Stimulated activated CD8-positive, alpha-beta memory T cell treated with anti-CD3 and anti-CD28 coated beads, Interleukin-4, amount 100 ng/mL, for 4 hours (primary cell): ENCODE measurements at places on chromosomes 3 and 15.

DNA sequence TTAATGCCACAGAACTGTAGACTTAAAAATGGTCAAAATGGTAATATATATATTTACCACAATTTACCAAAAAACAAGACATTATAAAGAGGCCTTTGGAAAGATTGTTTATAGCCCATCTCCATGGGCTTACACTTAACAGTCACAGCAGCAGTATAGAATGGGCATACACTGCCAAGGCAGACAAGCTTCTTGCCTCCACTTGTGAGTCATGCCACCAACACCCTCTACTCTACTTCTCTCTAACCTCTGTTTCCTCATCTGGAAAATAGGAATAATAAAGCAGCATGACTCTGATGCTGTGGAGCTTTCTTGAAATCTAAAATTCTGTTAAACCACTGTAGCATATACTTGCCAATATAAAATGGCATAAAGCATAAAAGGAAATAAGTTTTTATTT is 14.4 kb upstream of the GPR156 start:
- DNase-seq, result no peak

DNA sequence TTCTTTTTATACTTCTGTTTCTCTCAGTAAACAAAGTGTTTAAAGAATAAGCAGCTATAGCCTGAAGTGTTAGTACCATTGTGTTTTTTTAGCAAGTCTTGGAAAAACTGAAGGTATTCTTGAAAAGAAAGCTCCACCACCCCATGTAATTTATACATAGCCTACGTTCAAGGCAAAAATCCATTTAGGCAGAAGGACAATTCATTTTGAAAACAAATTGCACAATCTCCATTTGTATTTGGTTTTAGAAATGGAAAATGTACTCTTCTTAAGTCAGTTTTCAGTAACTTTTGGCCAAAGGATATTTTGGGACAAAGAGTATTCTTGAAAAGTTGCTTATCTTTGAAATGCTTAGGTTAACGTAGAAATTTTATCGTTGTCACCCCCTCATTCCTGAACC is 34.5 kb downstream of the PTPRG start:
- DNase-seq, result no peak

DNA sequence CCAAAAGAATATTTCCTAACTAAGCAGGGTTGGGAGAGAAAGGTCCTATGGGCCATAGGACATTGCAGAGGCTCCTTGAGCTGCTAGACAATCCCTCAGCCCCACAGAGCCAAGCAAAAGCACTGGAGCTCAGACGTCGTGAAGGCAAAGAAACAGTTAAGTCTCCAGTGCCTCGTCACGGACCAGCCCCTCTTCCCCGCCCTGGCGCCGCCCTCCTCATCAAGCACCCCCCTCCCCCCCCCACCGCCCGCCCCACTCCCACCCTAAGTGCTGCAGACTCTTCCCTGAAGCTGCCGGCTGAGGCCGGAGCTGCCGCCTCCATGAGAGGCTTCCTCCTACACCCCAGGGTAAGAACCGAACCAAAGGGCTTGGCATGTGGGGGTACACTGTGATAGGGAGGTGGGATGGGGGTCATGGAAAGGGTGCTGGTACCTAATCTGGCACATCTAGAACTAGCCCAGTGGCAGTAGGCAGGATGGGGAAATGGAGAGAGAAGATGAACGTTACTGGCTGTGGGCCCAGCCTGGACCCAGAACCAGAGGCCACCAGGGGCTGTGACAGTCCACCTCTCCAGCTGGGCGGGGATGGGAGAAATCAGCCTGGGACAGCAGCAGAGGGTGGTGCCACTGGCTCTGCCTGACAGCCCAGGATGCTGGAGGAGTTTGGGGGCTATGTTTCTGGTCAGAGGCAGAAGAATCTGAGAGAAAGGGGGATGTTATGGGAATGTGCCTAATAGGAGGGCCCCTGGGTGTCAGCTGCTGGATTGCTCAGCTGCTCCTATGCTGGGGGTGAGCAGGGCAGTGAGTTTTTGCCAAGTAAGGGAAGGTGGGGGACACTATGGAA is at the start of gene MAP1A:
Gene MAP1A, plus strand, starts transcription at position 255 of the 843 bp plus-strand sequence. CDS start 3,866 bp downstream, outside the sequence.
- no peak for DNase-seq

DNA sequence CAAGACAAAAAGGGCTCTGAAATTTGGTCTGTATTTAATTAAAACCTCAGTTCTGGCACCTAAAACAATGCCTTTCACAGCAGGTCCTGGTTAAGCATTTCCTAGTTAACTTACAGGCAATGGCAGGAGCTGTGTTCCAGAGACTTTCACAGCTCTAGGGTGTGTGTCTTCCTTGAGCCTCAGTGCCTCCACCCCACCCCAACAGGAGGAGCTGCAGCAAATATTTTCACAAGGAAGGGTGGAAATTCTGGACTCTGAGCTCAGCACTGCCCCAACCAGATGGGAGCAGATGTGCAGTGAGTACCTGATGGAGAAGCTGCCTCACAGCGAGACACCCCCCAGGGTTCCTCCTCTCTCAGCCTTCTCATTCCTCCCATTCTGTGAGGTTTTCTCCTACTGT is 106.3 kb upstream of the SPATA12 start:
- DNase-seq, result no peak

DNA sequence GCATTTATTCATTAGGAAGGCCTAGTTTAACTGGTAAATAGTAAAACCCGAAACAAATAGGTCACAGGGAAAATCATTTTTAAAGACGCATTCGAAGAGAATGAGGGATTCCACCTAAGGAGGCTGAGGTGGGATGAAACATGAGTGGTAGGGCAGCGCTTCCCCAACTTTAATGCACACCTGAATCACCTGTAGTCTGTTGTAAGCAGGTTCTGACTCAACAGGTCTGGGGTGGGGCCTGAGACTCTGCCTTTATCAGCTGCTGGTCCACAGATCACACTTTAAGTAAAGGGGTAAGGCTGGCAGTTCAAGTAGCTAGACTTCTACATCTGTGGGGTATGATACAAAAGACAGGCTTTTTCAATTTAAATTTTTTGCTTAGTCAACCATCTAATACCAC is 223.5 kb upstream of the UBE2E2 start:
- no peak for DNase-seq

GRCh38 chr3:170780955-170781354 is 89.0 kb downstream of the RPL22L1 start:
- no peak for DNase-seq

DNA sequence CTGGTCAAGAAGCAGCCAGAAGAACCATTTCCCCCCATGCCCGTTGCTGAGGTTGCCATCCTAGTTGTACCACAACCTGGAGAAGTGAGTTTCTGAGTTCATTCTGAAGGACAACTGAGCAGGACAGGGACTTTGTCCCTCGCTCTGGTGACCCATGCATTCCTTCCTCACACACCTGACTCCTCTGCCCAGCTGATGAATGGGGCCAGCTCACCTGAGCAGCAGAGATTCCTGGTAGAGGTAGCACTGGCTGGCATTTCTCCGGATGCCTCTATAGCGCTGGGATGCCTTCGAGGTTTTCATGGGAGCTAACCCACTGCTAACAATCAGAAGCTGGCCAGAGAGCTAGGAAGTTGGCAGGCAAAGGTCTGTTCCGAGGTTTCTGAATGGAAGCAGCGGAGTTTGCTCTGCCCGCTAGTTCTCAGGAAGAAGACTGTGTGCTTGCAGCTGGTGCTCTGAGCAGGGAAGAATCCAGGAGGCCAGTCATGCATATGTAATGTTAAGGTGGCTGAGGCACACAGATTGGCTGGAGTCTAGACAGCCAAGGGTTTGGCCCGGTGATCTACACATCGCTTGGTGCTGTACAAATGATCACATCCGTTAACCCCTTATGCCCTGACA is at the start of gene TMC3:
Gene TMC3, minus strand, starts transcription at position 439 of the 621 bp plus-strand sequence. Its CDS starts 136 bp downstream, at position 303.
- no peak for DNase-seq

- no peak for DNase-seq
These were observed 40.0 kb upstream of the TOPBP1 start for GRCh38 chr3:133701435-133702358.

- no peak for DNase-seq
These were observed 353.1 kb downstream of the CHL1 start for GRCh38 chr3:549636-550035.

DNA sequence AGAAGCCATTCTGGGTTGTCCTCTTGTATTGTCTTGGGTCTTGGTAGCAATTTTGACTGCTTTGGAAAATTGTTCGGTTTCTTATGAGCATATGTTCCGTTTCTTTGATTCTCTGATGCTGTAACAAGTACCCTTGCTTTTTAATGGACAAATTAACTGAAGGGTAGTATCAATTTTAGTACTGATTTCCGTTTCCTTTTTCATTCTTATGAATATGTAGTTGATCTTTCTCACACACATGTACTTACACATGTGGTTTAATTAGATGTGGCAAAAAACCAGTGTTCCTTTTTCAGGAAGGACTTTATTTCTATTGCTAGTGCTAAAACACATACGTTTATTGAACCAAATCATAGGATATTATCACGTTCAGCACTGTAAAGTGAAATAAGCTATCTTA is 119.1 kb downstream of the TCF12 start:
- DNase-seq, result no peak

GRCh38 chr3:64262574-64263114 is 37.4 kb upstream of the PRICKLE2 start:
- no peak for DNase-seq

- no peak for DNase-seq
These were observed 98.1 kb upstream of the SNRPN start for GRCh38 chr15:24856397-24857390.

- no peak for DNase-seq
These were observed 43.0 kb downstream of the NSMCE3 start for GRCh38 chr15:29226436-29227208.

DNA sequence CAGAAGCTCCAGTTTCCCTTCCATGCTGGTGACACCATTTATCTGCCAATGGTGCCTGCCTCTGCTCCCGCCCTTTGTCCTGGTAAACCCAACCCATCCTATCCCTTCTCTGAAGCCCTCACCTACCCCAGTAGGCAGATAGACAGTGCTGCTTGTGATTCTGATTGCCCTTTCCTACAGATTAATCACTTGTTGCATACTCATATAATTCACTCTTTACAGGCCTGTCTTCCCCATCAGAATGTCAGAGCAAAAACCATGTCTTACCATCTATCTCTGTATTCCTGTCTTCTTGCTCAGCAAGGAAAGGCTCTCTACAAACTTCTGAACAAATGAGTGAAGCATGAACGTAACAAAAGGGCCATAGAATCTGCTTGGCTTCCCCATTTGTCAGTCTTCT is 47.9 kb downstream of the MRPS25 start:
- DNase-seq, result no peak

- DNase-seq, result no peak
These were observed 72.5 kb upstream of the KLHL25 start for GRCh38 chr15:85867250-85867649.

- DNase-seq, result no peak
These were observed 177.5 kb downstream of the SUCNR1 start for GRCh38 chr3:152050903-152051302.

GRCh38 chr3:127167315-127168043 is 25.5 kb upstream of the PRR23E start:
- DNase-seq, result no peak

- DNase-seq, result no peak
These were observed 93.8 kb upstream of the ICE2 start for GRCh38 chr15:60572541-60573421.

DNA sequence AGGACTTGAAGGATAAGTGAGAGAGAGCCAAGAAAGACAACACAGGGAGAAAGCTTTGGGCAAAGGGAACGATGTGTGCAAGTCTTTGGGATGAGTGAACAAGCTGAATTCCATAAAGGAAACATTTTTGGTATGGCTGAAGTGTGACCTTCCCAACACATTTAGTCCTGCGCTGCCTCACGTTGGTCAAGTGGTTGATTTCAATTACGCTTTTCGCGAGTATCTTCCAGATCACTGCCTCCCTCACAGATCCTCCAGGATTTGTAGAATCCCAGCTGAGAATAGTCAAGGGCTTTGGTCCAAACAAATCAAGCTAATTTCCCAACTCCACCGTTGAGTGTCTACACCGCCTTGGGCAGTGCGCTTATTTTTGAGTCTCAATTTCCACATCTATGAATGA is 338.4 kb upstream of the ADAMTS9 start:
- DNase-seq, result no peak

- DNase-seq, result no peak
These were observed 557 bp downstream of the ELL3 start for GRCh38 chr15:43776101-43776717.

- DNase-seq, result peak; percentile 42
These were observed 1.1 kb downstream of the CELSR3 start for GRCh38 chr3:48661501-48662144.

GRCh38 chr3:16884084-16884747 is 539 bp upstream of the PLCL2 start:
- peak; percentile 49 for DNase-seq

GRCh38 chr3:172751175-172751704 is 714 bp downstream of the ECT2 start:
- no peak for DNase-seq

DNA sequence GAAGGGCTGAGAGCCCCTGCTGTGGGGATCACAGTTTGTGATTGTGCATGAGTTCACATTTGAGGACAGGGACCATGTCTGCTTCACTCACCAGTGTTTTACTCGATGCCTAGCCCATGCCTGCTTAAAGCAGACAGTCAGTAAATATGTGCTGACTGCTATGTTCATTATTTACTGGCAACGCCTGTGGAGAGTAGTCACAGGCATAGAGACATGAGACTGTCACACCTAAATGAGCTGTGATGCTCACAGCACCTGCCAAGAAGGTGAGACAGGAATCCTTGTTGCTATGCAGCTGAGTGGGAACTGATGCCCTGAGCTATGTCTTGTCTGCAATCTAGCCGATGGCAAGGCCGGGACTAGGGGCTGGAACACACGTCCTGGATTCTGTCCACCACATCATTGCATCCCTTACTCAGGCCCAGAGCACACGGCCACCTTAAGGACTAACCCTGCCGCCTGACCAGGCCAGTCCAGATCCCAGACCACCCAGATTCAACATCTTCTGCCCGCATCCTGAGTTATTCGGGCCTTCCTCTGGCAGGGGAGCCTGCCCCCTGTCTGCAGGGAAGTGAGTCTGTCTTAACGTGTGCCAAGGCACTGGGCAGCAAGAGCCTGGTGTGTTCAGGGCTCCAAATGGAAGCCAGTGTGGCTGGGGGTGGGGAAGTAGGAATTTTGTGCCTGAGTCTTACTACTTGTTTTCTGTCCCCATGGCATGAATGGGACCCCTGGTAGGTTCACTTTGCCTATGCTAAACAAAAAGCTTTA is 44.8 kb downstream of the FGD5 start:
- no peak for DNase-seq

- no peak for DNase-seq
These were observed 13.3 kb downstream of the SH2D7 start for GRCh38 chr15:78105476-78106241.

- DNase-seq, result no peak
These were observed 18.4 kb downstream of the UMPS start for GRCh38 chr3:124748560-124749198.

GRCh38 chr3:114186501-114186900 is 7.6 kb upstream of the DRD3 start:
- DNase-seq, result no peak

- no peak for DNase-seq
These were observed 21.0 kb upstream of the CA12 start for GRCh38 chr15:63402498-63403253.

- DNase-seq, result no peak
These were observed 522.5 kb downstream of the OCA2 start for GRCh38 chr15:27576576-27576975.

- DNase-seq, result no peak
These were observed 14.9 kb downstream of the ZBTB47 start for GRCh38 chr3:42668413-42668760.

- DNase-seq, result no peak
These were observed 9.3 kb downstream of the GRAMD1C start for GRCh38 chr3:113847664-113848461.

GRCh38 chr15:38307861-38308641 is 55.4 kb downstream of the SPRED1 start:
- DNase-seq, result no peak
